Fibroblast of skin of left quadriceps (primary cell): ENCODE measurements at places on chromosomes 1 and 21.

- no peak for DNase-seq
Measured at GRCh38 chr1:1755852-1756251, 22.4 kb downstream of the NADK start.

DNA sequence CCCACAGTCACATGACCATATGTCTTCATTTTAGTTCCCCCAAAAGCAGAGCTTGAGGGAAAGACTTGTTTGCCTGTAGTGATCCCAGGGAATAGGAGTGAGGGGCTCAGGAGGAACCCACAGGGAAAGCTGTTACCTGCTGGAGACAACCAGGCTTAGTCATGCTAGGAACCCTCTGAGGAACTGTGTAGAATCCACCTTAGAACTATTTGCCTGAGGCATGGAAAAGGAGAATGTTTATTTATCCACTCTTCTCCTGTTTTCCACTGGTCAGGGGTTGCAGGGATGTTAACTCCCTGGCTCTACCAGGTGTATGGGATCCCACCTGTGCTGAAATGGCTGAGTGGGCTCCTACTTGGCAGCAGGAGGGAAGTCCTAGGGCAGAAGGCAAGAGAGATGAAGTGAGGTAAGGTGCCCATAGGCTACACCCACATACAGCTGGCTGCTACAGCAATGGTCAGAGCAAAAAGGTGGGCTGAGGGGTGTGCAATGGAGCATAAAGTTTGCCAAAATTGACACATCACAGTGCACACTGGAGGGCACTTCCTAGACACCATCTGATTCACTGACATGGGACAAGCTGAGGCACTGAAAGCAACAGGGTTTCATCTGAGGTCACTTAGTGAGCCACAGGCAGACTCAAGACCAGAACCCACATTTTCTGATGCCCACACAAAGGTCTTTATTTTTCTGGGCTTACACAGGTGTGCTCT lies 29.7 kb upstream of the CYP4B1 start:
- no peak for DNase-seq

DNA sequence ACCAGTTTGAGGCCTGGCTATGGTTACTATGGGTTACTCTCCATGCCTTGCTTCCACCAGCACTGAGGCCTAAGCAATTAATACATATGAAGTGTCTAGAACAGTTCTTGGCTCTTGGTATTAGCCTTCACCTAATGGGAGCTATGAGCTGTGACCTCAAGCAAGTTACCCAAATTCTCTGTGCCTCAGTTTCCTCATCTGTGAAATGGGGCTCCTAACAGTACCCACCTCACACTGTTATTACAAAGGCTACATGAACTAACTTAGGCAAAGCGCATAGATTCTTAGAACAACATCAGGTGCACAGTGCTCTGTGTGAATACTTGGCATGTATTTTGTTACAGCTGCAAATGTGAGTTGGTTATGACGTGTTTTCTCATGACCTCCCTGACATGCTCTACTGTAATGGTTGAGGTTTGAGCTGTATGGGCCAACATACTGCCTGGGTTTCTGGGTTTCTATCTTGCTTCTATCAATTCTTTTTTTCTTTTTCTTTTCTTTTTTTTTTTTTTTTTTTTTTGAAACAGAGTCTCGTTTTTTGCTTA lies 26.5 kb downstream of the CDCP2 start:
- DNase-seq = no peak

DNA sequence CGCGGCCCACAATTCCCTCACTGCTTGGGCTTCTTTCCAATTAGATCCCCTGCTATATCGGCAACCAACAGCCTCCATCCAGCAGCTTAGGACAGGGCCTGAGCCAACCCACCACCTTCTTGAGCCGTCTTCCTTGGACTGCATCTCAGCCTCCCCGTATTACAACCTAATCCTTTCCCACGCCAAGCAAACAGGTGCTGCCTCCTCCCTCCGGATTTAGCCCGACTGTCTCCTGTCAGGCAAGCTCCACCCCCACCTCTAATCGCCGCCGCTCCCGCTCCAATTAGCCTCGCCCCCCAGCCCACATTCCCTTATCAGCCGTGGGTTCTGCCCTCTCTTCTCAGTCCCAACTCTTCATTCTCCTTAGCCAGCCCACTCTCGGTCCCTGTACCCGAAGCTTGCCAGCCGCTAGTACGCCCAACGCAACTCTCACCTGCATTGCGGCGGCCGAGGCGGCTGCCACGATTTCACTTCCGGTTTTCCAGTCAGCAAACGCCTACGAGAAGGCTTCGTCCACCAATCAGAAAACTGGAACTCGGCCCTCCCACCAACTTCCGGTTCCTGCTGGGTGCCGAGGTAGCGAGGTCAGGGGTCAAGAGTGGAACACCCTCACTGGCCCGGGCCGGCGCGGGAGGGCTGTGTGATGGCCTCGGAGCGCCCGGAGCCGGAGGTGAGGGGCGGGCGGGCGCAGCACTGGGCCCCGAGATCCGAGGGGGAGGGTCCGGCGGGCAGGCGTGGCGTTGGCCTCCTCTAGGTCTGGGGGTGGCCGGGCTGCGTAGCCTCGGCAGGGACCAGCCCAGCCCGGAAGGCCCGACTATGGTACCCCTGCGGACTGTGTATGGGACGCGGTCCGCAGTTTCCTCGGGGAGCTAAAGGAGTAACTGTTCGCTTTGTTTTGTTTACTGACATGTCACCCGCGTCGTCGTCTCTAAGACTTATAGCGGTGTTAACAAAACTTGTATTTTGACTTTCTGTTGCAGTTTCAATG lies at the start of the genes MED8 and SZT2:
Gene MED8, minus strand, starts transcription at position 475 of the 988 bp plus-strand sequence. Its CDS starts 36 bp downstream, at position 439.
Gene SZT2, plus strand, starts transcription at position 574 of the 988 bp plus-strand sequence. Its CDS starts 70 bp downstream, at position 644.
- DNase-seq = peak; percentile 87

- DNase-seq = no peak
Measured at GRCh38 chr1:244254467-244254866, 197.2 kb downstream of the ADSS2 start.

DNA sequence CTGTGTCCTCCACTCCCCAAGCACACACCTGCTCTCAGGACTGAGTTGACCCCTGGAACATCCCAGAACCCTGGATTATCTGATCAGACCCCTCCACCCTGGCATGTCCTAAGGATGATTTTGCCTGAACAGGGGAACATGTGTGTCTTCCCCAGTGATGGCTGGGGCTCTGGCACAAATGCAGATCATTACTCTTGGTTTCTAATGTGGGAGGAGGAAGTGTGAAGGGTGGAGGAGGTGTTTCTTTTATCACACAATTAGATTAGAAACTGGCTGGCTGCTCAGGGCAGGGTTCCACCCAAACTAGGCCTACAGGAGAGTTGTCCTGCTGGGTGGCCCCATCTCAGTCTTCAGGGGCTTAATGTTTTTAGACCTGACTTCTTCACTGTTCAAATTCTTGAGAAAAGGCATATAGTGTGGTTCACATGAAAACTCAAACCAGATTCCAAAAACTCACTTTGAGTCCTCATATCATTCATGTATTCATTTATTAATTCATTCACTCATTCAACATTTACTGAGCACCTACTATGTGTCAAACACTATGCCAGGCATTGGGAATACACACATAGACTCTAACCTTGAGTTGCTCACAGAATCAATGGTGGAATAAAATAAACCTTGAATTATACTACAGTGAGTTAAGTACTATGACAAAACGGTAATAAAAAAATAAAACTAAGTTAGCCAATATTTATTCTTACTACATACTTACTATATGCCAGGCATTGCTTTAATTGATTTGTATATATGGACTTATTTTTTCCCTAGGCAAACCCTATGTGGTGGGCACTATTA lies 221.8 kb upstream of the JUN start:
- DNase-seq = no peak

DNA sequence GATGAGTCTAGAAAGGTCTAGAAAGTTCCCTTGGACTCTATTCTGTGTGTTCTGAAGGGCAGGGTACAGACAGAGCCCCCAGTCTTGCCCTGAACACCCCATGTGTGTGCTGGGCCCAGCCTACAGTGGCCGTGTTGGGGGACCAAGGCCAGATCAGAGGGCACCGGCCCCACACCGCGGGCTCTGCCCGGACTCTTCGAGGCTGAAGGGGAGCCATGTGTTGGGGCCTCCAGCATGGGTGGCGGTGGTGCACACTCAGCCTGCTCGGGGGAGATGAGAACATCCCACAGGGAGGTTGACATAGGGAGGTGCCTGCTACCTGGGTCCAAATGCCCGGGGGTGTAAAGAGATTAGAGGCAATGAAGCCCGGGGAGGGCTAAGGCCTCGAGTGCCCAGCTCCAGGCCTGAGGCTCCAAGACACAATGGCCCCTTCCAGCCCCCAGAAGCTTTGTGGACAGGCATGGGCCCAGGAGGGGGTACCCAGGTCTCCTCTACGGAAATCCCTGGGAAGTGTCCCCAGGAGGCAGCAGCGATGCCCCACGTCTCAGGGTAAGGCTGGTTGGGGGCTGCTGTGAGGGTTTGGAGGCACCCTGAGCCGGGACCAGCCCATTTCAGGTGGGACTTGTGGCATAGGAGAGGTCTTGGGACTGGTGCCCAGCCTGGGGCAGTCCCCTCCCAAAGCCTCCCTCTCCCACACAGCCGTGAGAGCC lies 12.1 kb downstream of the ARHGEF16 start:
- DNase-seq = no peak

DNA sequence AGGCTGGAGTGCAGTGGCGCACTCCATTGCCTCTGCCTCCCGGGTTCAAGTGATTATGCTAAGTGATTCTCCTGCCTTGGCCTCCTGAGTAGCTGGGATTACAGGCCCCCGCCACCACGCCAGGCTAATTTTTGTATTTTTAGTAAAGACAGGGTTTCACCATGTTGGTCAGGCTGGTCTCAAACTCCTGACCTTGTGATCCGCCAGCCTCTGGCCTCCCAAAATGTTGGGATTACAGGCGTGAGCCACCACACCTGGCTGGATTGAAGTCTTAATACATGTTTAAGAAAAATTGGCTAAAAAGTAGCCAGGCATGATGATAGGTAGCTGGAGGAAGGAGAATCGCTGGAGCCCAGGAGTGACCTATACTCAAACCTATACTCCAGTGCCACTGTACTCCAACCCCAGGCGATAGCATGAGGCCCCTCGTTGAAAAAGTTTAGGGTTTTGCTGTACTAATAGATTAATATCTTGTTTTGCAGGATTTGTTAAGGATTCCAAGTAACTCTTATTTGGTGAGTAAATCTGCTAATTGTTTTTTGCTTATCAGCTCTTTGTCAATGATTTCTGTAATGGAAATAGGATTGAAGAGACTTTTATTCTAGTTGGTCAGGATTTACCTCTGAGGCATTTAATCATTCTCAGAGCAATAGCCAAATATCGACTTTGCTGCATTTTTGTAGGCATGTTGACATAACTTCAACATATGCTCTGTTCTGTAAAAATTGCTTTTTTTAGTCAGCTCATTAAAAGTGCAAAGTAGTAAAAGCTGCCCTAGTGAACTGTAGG lies 2.0 kb downstream of the RCC1 start:
- DNase-seq = no peak

GRCh38 chr1:106620521-106620954 lies 435.9 kb upstream of the PRMT6 start:
- no peak for DNase-seq

GRCh38 chr1:35430762-35431161 lies 126.4 kb downstream of the KIAA0319L start:
- DNase-seq = no peak

- peak; percentile 100 for DNase-seq
Measured at GRCh38 chr21:34526618-34527290, 14.7 kb upstream of the KCNE1 start.

GRCh38 chr1:40050863-40051262 lies 10.3 kb downstream of the CAP1 start:
- DNase-seq = no peak

DNA sequence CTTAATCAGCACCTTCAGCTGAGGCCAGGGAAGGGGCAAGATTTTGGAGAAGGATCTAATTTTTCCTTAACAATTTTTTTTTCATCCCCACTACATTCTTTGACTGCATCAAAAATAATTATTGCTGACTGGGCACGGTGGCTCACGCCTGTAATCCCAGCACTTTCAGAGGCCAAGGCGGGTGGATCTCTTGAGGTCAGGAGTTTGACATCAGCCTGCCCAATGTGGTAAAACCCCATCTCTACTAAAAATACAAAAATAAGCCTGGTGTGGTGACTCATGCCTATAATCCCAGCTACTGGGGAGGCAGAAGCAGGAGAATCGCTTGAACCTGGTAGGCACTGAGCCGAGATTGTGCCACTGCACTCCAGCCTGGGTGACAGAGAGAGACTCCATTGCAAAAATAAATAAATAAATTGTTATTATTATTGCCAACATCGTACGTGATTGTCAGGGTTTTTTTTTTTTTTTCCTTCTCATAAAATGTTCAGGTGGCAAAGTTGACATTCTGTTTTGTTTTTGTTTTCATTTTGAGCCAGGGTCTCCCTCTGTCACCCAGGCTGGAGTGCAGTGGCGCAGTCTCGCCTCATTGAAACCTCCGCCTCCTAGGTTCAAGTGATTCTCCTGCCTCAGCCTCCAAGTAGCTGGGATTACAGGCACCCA lies 37.3 kb upstream of the MORC3 start:
- no peak for DNase-seq

GRCh38 chr1:228228601-228229074 lies 20.8 kb downstream of the OBSCN start:
- DNase-seq = peak; percentile 80

DNA sequence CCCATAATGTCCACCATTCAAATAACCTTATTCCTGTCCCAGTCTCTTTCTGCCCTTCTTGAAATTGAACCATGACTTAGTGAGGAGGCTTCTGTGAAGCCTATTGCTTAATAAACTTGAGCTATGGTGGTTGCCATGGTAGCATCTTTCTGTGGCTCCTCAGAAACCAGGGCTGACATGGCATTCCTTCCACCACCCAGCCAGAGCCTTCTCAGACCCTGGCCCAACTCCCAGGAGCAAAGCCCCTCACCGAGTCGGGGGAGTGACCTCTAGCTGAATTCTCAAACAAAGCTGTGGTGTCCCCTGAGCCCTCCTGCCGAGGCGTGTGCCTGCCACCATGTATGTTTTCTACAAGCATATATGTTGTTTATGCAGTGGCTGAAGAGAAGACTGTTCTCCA lies 259.1 kb downstream of the CACNA1E start:
- DNase-seq = no peak

GRCh38 chr1:231678011-231678432 lies 51.4 kb downstream of the DISC1 start:
- peak; percentile 47 for DNase-seq

DNA sequence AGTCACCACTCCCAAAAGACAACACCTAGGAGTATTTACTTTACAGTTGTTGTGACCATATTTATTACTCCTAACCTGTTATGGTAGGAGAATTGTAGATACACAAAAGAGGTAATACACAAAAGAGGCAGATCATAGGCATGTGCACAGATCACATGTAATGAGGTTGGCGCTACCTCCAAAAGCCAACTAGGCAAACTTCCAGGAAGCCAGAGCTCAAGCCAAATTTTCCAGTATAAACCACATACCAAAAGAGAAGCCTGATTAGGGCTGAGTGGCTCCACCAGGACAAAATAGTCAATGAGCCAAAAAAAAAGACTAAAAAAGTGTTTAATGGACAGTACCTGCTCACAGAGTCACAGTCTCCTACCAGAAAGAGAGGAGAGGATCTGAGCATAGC lies 195.0 kb upstream of the PBX1 start:
- no peak for DNase-seq

GRCh38 chr1:228280961-228281591 lies 73.2 kb downstream of the OBSCN start:
- no peak for DNase-seq
